ENCODE measurements at places on chromosomes 5 and 9. TPM values are rescaled to one million over a fixed set of nuclear protein-coding genes. Genes with fewer than 3 reads are reported as not detected.

The PRDM9 gene
- total RNA-seq: not detected

The NRG2 gene
- not detected for total RNA-seq

The CTXN3 gene
- total RNA-seq: not detected

The NSD1 gene
- total RNA-seq: 27.9 TPM

The PTPA gene
- 113 TPM for total RNA-seq

The FOXI1 gene
- total RNA-seq: not detected

The SVEP1 gene
- 1.0 TPM for total RNA-seq

The MORN5 gene
- not detected for total RNA-seq

DNA sequence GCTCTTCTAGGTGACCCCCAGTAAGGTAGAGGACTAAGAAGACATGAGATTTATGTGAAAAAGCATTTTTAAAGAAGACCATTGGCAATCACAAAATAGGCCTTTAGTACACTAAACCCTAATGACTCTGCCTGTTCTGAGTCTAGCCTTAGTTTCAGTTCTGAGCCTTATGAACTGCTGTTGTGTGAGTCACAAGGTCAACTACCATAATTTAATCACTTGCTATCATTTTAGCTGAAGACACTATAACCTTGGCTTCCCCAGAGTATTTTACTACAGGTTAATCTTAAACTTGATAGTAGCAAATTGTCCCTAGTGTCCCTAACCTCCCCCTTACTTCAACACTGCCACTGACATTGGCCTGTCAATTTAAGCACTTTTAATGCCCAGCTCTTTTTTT is 34.4 kb downstream of the APC start:
- DNase-seq: peak; percentile 63

- DNase-seq: no peak
Observed at GRCh38 chr5:91595424-91595823, 212.3 kb upstream of the ARRDC3 start.

DNA sequence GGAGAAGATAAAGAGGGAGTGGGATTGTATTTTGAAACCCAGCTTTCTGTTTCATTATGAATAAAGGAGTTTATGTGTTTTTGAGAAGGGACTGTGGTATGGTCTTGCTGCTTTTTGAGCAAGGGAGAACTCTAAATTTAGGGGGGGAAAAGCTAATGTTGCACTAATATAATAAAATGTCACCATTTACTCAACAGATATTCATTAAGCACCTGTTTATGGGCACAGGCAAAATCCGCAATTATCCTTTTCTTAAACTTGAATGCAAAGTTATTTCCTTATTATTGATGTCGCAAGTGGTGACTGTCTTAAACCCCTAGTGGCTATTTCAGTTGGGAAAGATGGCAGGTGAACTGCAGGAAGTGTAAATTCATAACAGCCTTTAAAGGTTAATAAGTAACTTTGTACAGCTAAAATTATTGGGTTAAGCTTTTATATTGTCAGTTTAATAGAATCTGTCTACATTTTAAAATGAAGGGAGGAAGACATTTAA is 1.5 kb downstream of the CDC42SE2 start:
- DNase-seq: peak; percentile 38

- no peak for DNase-seq
Observed at GRCh38 chr9:92950359-92950955, 3.1 kb downstream of the FGD3 start.

DNA sequence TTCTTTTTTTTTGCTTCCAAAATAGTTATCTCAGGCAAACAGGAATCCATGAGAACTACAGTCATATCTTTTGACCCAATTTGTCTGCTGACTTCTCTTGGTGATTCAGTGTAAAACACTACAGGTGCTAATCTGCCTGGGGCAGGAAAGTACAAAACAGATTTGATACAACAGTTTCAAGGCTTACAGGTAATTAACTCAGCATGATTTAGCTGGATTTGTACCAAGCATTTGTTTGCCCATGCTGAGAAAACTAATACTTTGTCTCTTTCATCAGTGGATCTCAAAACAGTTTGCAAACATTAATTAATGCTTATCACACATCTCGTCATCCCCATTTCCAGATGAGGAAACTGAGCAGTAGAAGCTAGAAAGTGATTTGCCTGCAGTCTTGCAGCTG is 312.5 kb upstream of the SEMA6A start:
- DNase-seq: no peak

DNA sequence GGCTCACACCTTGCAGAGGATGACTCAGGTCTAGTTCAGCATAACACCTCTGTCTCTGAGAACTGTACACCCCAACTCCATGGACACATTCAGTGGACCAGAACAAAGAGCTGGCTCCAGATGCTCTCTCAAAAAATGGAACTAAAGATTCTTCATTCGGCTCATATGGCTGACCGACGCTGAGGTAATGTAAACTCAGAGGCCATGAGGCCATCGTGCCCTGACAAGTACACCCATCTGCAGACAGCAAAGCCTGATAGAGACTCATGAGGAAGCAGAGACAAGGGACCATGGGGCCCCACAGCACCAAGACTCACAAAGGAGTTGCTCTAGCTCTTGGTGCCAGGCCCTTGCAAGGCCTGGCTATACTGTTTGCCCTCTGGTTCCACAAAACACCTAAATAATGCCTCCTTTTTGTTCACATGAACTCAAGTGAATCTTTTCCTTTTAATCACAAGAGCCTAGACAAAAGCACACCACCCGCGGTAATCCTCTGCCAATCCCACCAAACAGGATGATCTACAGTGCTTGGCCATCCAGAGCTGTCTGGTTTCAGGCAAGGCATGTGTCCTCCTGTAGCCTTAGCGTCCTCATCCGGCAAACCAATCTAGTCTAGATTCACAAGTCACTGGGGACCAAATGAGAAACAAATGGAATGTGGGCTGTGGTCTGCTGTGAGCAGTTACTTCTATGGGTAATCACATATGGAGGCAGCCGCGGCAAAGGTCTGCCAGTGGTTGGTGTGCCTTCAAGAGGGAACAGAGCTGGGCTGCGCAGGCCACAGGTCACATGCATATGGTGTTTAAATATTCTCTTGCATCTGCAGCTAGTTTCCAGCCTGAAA is 22.7 kb downstream of the MED27 start:
- DNase-seq: no peak

Measured in LHCN-M2 (cell line).